Naive thymus-derived CD8-positive, alpha-beta T cell (primary cell): ENCODE measurements at places on chromosomes 2 and 18. TPM values are rescaled to one million over a fixed set of nuclear protein-coding genes. Genes with fewer than 3 reads are reported as not detected.

The IGFBP5 gene
- not detected for polyA plus RNA-seq

The GPR45 gene
- not detected for polyA plus RNA-seq

DNA sequence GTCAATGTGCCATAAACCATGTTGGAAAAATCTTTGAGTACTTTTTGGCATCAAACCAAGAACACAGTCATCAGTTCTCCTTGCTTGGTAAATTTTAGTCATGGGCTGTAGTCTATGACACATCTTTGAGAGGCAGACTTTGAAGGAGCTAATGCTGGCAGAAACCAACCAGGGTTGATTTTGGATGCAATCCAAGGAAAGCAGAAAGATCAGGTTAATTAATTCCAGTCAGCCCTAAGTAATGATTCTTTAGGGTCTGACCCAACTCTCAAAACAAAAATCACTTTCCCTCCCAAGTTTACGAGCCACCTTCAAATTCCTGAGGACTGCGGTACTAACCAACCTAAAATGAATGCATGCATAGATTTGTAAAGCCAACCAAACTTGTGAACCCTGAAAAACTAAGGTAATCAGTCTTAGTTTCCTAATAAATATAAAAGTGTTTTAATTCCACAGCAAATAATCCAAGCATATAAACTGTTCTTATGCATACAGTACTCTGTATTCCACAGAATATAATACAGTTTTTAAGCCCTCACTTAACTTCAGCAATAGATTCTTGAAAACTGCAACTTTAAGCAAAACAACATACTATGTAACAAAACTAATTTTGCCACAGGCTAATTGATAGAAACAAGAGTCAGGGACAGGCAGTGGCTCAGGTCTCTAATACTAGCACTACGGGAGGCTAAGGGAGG lies 22.0 kb downstream of the AP1S3 start:
- no peak overlapping the region for H3K27ac ChIP-seq
- H3K27me3 ChIP-seq = peaks cover 1% of the 10 kb centered on the region
- no peak for DNase-seq
- H3K4me1 ChIP-seq = no peaks in the 10 kb centered on the region

The GALNT5 gene
- not detected for polyA plus RNA-seq

The GALNT3 gene
- polyA plus RNA-seq = 0.25 TPM

DNA sequence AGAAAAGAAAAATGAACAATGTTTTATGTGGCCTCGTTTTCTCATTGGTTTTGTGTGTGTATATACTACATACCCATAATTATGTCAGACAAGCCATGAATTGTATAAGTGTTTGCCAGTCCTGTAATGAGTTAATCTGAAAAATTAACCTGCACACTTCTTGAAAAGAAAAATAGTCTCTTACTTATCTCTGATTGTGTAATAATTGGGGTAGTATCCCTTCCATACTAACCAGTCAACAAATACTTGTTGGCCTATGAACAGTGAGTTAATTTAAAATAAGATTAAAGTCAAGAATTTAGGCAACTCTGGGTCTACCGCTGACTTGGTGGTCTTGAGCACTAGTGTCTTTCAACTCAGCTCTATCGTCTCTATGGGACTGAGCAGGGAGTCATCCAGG lies 48.8 kb downstream of the ACVR1 start:
- no peak overlapping the region for H3K4me3 ChIP-seq
- H3K27me3 ChIP-seq = no peaks in the 10 kb centered on the region
- peaks cover 21% of the 10 kb centered on the region for H3K4me1 ChIP-seq
- H3K27ac ChIP-seq = no peak overlapping the region
- peaks cover 4% of the 10 kb centered on the region for H3K36me3 ChIP-seq

DNA sequence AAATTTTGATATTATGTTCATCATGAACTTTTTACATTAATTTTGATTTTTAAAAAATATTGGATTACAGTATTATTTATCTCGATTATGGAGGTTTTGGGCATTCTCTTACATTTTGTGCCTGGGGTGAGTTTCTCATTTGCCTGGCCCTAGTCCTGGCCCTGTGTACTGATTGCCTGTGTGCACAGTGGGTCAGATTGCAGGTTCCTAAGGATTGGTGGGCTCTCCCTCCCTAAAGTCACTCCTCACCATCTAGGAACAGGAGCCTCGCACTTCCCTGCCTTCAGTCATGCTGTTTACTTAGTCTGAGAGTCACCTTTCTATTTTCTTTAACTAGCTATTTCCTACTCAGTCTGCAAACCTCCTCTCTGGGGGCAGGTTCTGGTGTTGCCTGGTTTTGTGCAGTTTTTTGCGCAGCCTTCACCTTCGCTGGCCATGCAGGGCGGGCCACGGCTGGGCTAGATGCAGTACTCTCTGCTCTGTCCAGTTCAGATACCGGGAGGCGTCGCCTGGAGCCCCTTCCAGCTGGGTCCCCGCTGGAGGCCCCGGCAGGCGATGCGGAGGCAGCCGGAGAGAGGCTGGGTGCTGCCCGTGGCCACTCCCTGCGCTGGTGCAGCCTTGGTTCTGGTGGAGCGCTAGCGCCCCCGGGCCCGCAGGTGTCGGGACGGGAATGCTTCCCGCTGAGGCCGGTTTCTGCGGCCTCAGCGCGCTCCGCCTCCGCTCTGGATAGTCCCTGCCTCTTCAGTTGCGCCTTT lies 23.3 kb upstream of the MC5R start:
- H3K4me1 ChIP-seq = peaks cover 9% of the 10 kb centered on the region
- peaks cover 71% of the 10 kb centered on the region for H3K27me3 ChIP-seq
- peak overlapping the region; percentile 59 for H3K4me3 ChIP-seq
- no peak overlapping the region for H3K27ac ChIP-seq
- peak; percentile 37 for DNase-seq

- no peaks in the 10 kb centered on the region for H3K4me1 ChIP-seq
- H3K4me3 ChIP-seq = no peak overlapping the region
- DNase-seq = no peak
- no peaks in the 10 kb centered on the region for H3K36me3 ChIP-seq
- H3K27ac ChIP-seq = no peak overlapping the region
Observed at GRCh38 chr2:223282221-223282620, 230.2 kb downstream of the KCNE4 start.

The SPP2 gene
- polyA plus RNA-seq = not detected

- no peaks in the 10 kb centered on the region for H3K27me3 ChIP-seq
- no peak overlapping the region for H3K27ac ChIP-seq
- no peaks in the 10 kb centered on the region for H3K4me1 ChIP-seq
- H3K4me3 ChIP-seq = no peak overlapping the region
- no peaks in the 10 kb centered on the region for H3K36me3 ChIP-seq
Observed at GRCh38 chr2:133837441-133838094, 269.3 kb upstream of the NCKAP5 start.

- H3K36me3 ChIP-seq = no peaks in the 10 kb centered on the region
- H3K27me3 ChIP-seq = peaks cover 14% of the 10 kb centered on the region
- no peak for DNase-seq
- no peaks in the 10 kb centered on the region for H3K4me1 ChIP-seq
- H3K27ac ChIP-seq = no peak overlapping the region
Observed at GRCh38 chr2:201866643-201867473, 60.5 kb downstream of the CDK15 start.

The LHCGR gene
- not detected for polyA plus RNA-seq

The EGR4 gene
- not detected for polyA plus RNA-seq

The NDC80 gene
- 1.9 TPM for polyA plus RNA-seq

The CASP8 gene
- 25.0 TPM for polyA plus RNA-seq

DNA sequence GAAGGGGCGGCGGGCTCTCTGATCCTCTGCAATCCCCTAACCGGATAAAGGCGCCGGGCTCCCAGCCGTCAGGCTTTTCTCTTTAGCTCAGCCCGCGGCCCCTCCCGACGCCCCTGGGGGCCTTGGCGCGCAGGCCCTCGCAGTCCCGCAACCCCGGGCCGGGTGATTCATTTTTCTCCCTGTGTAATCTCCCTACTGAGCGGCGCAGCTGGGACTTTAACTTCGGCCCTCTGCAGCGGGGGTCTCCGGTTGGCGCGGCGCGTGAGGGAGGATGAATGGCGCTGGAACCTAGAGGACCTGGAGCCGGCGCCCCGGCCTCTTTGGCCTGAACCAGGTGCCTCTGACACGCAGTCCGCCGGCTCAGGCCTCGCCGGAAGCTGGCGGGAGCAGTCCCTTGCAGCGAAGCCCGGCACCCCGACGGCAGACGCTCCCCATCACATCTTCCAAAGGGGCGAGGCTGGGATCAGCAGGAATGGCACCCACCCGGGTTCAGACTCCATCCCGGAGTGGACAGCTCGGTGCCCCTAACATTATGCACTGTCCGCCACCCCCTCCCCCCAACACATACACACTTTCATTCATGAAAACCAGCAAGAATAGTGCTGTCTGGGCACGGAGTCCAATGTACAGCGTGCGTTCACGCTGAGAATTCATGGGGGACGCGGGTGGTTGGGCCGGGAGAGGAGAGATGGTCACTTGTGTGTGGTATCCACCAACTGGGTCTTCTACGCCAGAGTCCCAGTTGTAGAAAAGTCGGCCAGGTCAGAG lies 1.2 kb downstream of the CNGA3 start:
- H3K27me3 ChIP-seq = peaks cover 95% of the 10 kb centered on the region
- H3K4me3 ChIP-seq = no peak overlapping the region
- no peak overlapping the region for H3K27ac ChIP-seq
- peaks cover 19% of the 10 kb centered on the region for H3K36me3 ChIP-seq

- H3K36me3 ChIP-seq = peaks cover 16% of the 10 kb centered on the region
- no peaks in the 10 kb centered on the region for H3K27me3 ChIP-seq
- no peak overlapping the region for H3K27ac ChIP-seq
- DNase-seq = no peak
Observed at GRCh38 chr2:240597419-240598181, 11.1 kb downstream of the CAPN10 start.

GRCh38 chr2:44886414-44886813 lies 55.1 kb upstream of the SIX3 start:
- no peaks in the 10 kb centered on the region for H3K36me3 ChIP-seq
- no peak overlapping the region for H3K27ac ChIP-seq
- DNase-seq = no peak
- peaks cover 42% of the 10 kb centered on the region for H3K27me3 ChIP-seq
- H3K4me1 ChIP-seq = no peaks in the 10 kb centered on the region
- H3K4me3 ChIP-seq = no peak overlapping the region

GRCh38 chr2:45992021-45992740 lies 305.0 kb upstream of the EPAS1 start:
- no peak overlapping the region for H3K4me3 ChIP-seq
- no peak for DNase-seq
- no peaks in the 10 kb centered on the region for H3K27me3 ChIP-seq
- H3K4me1 ChIP-seq = peaks cover 4% of the 10 kb centered on the region

GRCh38 chr2:148521181-148521580 lies 123.4 kb upstream of the EPC2 start:
- no peaks in the 10 kb centered on the region for H3K36me3 ChIP-seq
- H3K4me3 ChIP-seq = no peak overlapping the region
- peaks cover 62% of the 10 kb centered on the region for H3K4me1 ChIP-seq
- DNase-seq = no peak
- H3K27ac ChIP-seq = peak overlapping the region; percentile 96

The ASIC4 gene
- not detected for polyA plus RNA-seq

The DNAJC5G gene
- not detected for polyA plus RNA-seq

DNA sequence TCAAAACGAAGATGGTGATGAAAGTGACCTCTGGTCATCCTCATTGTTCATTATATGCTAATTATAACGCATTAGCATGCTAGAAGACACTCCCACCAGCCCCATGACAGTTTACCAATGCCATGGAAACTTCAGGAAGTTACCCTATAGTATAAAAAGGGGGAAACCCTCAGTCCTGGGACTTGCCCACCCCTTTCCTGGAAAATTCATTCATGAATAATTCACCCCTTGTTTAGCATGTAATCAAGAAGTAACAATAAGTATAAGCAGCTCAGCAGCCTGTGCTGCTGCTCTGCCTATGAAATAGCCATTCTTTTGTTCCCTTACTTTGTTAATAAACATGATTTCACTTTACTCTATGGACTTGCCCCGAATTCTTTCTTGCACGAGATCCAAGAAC lies 70.5 kb upstream of the CHAC2 start:
- no peaks in the 10 kb centered on the region for H3K4me1 ChIP-seq
- H3K4me3 ChIP-seq = no peak overlapping the region
- no peaks in the 10 kb centered on the region for H3K27me3 ChIP-seq

The FOXD4L1 gene
- polyA plus RNA-seq = not detected

The ANKRD30B gene
- polyA plus RNA-seq = not detected

DNA sequence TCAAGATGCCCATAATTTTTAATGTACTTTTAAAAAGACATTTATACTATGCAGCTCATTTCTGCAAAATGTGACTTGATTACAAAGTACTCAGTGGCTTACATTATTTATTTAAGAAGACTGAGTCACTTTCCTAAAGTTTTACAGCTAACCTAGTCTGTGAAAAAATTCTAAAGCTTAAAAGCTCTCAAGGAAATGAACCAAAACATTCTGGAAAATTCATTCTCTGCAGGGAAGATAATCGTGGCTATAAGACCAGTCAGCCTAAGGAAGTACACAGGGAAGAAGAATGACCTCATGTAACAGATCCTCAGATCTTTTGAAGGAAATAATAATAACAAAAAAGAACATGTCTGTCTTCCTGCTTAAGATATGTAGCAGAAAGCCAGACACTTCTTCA lies 232.1 kb upstream of the STK17B start:
- peaks cover 3% of the 10 kb centered on the region for H3K27me3 ChIP-seq
- no peaks in the 10 kb centered on the region for H3K36me3 ChIP-seq
- H3K4me3 ChIP-seq = no peak overlapping the region
- H3K27ac ChIP-seq = no peak overlapping the region
- no peak for DNase-seq
- no peaks in the 10 kb centered on the region for H3K4me1 ChIP-seq

GRCh38 chr2:45169339-45170190 lies 160.3 kb upstream of the SIX2 start:
- H3K27me3 ChIP-seq = peaks cover 49% of the 10 kb centered on the region
- peaks cover 2% of the 10 kb centered on the region for H3K4me1 ChIP-seq
- peak overlapping the region; percentile 66 for H3K4me3 ChIP-seq
- DNase-seq = no peak
- H3K27ac ChIP-seq = no peak overlapping the region

The ATP6V1B1 gene
- not detected for polyA plus RNA-seq
